ENCODE measurements at places on chromosomes 5 and 9.

DNA sequence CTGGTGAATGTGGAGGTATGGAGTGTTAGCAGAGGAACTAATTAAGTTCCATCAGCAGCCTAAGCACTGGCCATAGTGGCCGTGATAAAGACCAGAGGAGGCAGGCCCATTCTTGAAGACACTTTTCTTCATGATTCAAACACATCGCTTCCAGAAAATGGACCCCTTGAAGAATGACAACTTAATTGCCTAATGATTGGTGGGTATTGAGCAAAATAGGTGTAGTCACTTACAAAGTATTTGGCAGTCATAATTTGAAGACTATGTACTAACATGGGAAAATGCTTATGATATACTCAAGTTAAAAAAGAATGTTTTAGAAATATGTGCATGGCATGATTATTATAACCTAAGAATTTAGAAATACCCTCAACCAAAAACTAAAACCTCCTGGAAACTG is 44.8 kb downstream of the MEGF10 start:
- DNase-seq: no peak

DNA sequence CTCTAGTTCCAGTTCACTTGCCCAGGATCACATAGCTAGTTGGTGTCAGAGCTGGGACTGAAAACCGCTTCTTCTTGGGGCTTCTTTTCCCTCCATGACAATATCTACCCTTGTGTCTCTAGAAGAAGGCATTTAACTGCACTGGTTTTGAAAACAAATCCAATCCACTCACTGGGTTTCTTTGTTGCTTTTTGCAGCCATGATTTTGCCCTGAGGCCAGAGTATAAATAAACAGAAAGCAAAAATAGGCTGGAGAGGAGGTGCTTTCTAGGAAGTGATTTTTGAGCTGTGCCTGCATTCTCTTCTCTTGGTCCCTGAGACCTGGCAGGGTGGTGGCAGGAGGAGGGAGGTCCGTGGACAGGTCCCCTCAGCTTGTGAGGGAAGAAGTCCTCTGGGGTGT is 6.9 kb upstream of the TRIO start:
- DNase-seq: no peak

DNA sequence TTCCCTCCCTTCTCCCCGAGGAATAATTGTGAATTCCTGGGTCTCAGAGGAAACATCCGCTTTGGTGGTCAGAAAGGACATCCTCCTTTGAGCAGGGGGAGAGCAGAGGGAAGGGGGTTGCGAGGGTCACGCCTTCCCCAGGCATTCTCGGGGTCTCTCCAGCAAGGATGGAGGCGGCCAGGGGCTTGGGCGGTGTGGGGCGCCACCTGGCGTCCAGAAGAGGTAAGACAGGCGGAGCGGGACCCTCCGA is 129.1 kb downstream of the KCNIP1 start:
- DNase-seq: peak; percentile 55

- DNase-seq: no peak
Measured at GRCh38 chr5:112692472-112692871, 45.2 kb upstream of the APC start.

- no peak for DNase-seq
Measured at GRCh38 chr5:128613128-128613527, 75.1 kb upstream of the FBN2 start.

GRCh38 chr9:134427153-134427782 is 101.0 kb downstream of the RXRA start:
- no peak for DNase-seq

GRCh38 chr9:3513265-3513818 is 12.5 kb downstream of the RFX3 start:
- no peak for DNase-seq

DNA sequence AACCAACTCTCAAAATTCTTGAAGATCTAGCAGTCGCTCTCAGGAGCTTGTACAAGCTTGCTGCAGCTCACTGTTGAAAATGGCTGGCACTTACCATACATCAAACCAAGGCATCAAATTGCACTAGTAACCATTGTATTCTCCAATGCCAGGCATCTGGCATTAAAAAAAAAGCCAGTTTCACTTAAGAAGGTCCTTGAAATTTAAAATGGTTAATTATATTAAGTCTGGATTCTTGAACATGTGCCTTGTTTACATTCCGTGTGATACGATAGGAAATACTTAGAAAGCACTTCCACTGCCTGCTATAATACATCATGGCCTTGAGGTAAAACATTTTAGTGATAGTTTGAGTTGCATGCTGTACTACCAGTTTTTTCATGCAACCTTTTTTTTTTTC is 300.7 kb downstream of the KDM4C start:
- DNase-seq: no peak

GRCh38 chr9:7173139-7173538 is 415.4 kb downstream of the KDM4C start:
- DNase-seq: no peak

GRCh38 chr9:95116002-95116807 is 201.3 kb downstream of the FANCC start:
- DNase-seq: no peak

DNA sequence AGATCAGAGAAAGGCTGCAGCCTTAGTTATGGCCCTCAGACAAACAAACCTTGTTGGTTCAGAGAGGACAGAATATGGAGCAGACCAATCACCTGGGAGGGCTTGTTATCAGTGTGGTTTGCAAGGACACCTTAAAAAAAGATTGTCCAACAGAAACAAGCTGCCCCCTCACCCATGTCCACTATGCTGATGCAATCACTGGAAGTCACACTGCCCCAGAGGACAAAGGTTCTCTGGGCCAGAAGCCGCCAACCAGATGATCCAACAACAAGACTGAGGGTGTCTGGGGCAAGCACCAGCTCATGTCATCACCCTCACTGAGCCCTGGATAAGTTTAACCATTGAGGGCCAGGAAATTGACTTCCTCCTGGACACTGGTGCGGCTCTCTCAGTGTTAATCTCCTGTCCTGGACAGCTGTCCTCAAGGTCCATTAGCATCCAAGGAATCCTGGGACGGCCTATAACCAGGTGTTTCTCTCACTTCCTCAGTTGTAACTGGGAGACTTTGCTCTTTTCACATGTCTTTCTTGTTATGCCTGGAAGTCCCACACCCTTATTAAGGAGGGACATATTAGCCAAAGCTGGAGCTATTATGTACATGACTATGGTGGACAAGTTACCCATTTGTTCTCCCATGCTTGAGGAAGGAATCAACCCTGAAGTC is 36.9 kb upstream of the TBCA start:
- DNase-seq: no peak

DNA sequence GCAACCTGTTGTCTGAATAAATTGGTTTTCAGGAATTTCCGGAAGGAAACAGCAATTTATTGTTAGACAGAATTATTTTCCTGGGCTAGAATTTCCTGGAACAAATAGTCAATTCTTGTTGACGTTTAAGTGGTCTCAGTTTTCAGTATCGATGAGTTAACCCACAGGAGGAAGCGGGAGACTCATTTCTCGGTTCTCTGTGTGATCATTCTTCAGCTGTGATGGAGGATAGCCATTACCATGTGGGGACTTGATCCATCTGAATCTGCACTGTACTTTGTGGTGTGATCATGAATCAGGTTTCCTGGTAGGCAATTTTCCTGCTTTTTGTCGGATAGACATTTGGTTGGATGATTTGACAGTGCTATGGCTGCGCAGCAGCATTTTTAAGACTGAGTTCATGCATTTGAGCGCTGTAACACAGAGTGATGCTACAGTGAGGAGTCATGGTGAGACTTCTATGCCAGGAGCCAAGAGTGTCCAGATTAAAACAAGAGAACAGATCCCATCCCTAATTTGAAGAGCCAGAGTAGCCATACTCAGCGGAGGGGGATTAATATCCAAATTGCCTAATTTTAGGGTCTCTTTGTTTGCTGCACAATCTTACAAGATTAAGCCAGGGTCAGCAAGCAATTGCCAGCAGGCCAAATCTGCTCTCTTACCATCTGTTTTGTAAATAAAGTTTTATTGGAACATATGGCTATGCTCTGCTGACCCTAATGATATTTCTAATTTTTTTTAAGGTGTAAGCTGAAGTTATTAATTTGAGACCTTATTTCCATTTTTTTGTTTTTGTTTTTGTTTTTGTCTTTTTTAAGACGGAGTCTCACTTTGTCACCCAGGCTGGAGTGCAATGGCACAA is 355.9 kb downstream of the RAB3C start:
- no peak for DNase-seq

DNA sequence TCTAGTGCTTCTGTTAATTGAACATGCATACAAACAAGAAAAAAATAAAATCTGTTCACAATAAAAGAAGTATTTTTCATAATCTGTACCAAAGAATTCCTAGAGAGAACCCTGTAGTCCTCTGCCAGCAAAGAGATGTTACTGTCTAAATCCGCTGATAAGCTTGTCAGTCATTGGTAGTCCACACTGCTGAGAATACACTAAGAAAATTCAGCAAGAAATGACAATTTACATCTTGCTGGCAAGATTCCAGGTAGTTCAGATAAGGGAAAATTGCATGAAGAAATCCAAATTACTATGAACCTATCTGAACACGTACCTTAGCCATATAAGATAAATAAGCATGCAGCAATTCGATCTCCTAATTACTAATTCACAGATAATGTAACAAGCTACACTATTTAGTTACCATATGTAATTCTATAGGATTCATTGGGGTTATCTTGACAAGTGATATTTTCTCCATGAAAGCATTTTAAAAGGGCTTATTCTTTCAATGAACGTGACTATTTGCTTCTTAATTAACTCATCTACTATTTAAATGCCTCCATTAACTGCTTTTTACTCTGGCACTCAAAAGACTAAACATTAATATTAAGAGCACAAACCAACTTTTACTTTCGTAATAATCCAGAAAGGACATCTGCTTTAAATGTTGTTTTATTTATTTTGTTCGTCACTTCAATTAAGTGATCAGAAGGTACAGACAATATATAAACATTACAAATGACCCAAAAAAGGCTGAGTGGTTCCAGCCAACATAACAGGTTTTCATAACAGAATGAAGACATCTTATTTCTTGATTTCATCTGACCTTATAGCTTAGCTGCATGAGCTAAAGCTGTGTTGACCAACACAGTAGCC is 9.7 kb downstream of the MPDZ start:
- no peak for DNase-seq

GRCh38 chr9:134571326-134571931 is 70.2 kb upstream of the COL5A1 start:
- DNase-seq: no peak

GRCh38 chr9:70411930-70412831 is 2.3 kb downstream of the KLF9 start:
- DNase-seq: peak; percentile 69

- no peak for DNase-seq
Measured at GRCh38 chr9:133526721-133527321, 2.1 kb upstream of the MYMK start.

- no peak for DNase-seq
Measured at GRCh38 chr5:175868996-175869638, 2.3 kb upstream of the CPLX2 start.

- no peak for DNase-seq
Measured at GRCh38 chr5:14640765-14641164, 23.8 kb upstream of the OTULIN start.

- no peak for DNase-seq
Measured at GRCh38 chr5:135135530-135136226, 101.7 kb upstream of the PITX1 start.

DNA sequence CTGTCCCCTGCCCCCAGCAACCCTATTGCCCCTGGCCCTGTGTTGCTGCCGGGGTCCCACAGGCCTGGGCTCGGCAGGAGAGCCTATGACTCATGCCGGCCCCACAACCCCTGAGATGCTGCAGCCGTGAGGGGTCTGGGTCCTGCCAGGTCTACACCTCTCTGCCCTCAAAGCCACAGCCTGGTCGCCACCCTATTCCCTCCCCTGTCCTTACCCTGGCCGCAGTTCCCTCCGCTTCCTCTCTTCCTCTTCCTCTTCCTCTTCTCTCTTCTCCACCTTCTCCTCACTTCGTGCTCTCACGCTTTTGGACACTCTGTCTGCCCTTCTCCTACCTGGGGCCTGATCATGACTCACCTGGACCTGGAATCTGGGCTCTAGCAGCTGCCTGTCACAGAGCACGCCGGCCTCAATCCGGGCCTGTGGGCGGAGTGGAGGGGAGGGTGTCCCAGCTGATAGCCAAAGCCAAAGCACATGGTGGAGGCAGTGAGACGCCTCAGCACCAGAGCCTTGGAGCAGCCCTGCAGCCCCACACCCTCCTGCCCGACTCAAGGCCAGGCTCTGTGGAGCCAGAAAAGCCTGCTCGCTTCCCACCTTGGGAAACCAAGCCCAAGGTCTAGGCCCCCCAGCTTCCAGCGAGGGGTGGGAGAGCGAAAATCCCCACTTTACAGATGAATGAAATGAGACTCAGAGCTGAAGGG is 26.8 kb upstream of the CSF1R start:
- peak; percentile 16 for DNase-seq

DNA sequence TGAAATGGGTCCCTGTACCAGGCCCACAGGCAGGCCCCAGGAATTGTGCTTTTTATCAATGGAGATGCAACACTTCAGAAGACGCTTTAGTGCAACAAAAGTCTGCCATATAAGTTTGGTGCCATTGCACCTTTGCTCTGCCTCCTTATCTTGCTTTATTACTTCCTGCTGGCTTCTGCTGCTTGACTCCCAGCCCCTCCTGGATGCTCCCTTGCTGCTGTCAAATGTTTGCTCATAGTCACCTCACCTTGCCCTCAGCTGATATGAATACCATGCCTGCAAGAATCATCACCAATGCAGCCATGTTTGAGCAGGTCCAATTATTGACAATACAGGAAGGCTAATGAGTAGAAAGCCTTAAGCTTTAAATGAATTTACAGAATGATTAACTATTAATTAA is 25.4 kb downstream of the MEGF10 start:
- no peak for DNase-seq

GRCh38 chr9:92133949-92134604 is 18.9 kb upstream of the SPTLC1 start:
- DNase-seq: peak; percentile 80

GRCh38 chr5:179542170-179542569 is 8.2 kb upstream of the RUFY1 start:
- no peak for DNase-seq

DNA sequence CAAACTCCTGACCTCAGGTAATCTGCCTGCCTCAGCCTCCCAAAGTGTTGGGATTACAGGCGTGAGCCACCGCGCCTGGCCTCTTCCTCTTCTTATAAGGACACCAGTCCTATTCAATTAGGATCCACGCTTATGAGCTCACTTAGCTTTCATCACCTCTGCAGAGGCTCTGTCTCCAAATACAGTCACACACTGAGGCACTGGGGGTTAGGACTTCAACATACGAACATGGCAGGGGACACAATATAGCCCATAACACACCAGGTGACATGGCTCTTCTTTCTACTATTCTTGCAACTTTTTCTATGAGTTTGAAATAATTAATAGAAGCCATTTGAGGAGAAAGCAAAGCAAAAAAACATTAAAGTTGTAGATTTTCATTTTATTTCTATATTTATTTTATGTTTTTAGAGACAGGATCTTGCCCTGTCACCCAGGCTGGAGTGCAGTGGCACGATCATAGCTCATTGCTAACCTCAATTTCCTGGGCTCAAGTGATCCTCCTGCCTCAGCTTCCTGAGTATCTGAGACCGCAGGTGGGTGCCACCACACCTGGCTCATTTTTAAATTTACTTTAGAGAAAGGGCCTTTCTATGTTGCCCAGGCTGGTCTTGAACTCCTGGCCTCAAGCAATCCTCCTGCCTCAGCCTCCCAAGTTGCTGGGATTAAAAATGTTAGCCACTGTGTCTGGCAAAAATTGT is 6.0 kb upstream of the PRRT1B start:
- peak; percentile 54 for DNase-seq
